ENCODE measurements at places on chromosomes 7 and 10.

GRCh38 chr7:11831736-11832495 is at the start of gene THSD7A:
THSD7A (minus strand) TSS chr7:11832198; CDS start chr7:11831946, 252 bp downstream.
- DNase-seq, result no peak

GRCh38 chr7:134891696-134892678 is 94.3 kb upstream of the AGBL3 start:
- DNase-seq, result no peak

DNA sequence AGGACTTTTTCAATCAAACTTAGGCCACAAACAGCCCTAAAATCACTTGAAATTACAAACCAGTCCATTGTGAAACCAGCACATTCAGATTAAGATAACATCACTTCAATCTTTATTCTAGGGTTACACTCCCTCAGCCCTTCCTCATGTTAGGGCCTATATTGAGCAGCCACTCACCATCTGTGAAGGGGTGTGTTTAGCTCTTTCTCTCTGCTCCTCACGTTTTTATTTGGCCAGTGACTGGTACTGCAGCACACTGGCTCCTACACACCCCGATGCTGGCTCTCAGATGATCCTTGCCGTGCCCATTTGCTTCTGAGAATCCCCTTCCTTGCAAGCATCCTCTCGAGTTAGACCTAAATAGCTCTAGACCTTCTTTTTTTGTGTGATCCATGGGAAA is 604.5 kb downstream of the INHBA start:
- DNase-seq, result no peak

DNA sequence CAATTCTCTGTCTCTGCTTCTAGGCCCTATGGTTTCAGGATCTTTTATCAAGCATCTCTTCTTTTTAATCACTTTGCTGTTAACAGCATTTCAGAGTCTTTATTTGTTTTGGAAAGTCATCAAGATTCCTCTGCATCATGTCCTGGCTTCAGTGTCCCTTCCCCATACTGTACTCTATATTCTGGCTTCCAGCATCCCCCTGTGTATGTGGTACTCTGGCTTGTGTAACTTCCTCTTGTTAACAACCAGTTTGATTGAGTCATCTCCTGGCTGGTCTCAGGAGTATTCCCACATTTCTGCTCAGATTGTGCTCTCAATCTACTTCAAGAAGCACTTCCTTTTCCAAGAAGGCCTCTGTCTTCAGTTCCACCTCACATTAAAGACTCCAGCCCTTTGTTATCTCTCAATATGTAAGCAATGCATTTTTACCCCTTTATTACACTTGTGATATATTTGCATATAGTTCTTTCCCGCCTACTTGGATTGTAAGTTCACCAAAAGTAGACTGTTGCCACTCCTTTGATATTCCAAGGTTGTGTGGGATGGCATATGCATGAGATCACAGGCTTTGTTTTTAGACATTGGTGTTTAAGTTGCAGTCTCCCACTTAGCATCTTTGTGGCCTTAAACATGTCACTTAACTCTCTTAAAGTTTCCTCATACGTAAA is 15.1 kb upstream of the ATE1 start:
- DNase-seq, result no peak

GRCh38 chr7:100476903-100477870 is 1.8 kb downstream of the TSC22D4 start:
- no peak for DNase-seq

GRCh38 chr10:112628951-112629609 is 182.1 kb downstream of the VTI1A start:
- no peak for DNase-seq

DNA sequence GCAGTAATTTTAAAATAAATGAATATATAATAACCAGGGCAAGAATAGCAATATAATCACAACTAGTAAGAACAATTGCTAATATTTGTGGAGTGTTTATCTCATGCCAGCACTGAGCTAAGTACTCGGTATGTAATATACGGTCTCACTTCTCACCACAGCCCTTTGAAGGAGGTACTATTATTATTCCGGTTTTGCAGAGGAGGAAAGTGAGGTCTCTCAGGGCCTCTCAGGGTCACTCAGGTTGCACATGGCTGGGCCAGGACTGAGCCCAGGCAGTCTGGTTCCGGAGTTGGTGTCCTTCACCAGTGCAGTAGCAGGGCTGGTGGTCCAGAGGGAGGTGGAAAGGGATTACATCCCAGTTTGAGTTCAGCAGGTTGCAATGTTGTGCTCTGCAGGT is 80.9 kb downstream of the CHN2 start:
- DNase-seq, result no peak

GRCh38 chr10:80647173-80647833 is 109.6 kb downstream of the SH2D4B start:
- DNase-seq, result no peak

DNA sequence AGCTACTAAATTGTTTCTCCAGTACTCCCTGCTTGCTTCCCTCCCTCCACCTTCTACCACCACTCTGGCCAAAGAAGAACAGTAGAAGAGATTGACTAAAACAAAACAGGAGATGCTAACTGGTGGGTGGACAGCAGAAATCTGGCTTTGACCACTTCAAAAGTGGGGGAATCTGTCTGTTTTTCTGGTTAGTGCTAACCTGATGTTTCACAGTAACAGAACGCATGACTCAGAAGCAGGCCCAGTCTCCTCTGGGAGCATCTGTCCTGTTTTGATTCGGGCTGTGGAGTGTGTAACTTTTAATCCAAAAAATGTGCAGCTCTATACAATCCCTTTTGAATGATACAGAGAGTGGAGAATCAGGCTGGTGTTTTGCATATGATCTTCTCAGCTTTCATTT is 32.7 kb upstream of the ZNF438 start:
- DNase-seq, result no peak

DNA sequence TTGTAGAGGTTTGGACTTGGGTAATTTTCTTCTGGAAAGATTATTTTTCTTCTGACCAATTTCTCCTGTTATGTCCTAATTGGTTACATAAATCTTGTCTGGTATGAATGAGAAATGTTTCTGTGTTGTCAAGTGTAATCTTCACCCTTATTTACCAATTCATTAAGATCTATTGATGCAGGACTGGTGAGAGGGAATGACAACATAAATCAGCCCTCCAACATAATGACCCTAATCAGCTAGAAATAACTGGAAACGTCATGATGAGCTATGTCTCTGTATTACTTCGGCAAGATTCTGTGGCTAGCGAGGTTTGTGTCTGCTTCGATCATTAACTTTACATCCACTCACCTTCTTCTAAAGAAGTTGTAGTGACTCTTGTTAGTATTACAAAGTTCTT is 3.5 kb downstream of the FOXP2 start:
- DNase-seq, result no peak

- no peak for DNase-seq
Observed at GRCh38 chr7:106463851-106464611, 179.2 kb upstream of the NAMPT start.

DNA sequence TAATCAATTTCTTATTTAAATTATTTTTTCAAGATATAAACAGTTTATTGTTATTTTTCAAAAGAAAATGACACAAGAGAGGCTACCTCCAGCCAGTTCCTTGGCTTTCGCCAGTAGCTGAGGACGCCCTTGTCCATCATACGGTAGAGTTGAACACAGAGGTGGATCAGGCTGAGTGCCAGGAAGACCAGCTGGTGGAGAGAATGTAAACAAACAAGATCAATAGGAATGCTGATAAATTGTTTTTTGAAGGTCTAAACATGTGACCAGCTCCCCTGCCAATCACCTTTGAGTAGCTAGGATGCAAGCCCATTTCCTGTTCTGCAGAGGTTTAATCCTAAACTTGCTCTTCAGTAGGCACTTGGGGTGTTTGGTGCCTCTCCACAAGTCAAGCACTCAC is 138.9 kb downstream of the PKD1L1 start:
- no peak for DNase-seq

GRCh38 chr7:78568690-78569089 is 770.1 kb downstream of the PHTF2 start:
- DNase-seq, result no peak

- DNase-seq, result no peak
Observed at GRCh38 chr7:45662540-45663166, 88.5 kb downstream of the ADCY1 start.

DNA sequence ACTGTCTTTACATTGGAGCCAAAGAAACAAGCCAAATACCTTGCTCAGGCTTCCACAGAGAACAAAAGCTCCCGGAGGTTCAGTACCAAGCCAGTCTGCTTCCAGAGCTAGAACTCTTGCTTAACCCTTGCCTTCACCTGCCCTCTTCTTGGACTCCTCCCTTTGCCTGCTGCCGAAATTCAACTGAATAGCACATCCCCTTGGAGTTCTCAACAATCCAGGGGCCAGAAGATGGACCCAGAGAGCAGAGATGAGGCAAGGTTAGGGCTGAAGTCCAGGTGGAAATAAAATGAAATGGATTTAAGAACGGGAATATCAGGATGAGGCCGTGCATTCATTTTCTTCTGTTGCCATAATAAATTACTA is 876 bp upstream of the PIK3AP1 start:
- no peak for DNase-seq

- DNase-seq, result no peak
Observed at GRCh38 chr7:31382722-31383121, 42.2 kb upstream of the NEUROD6 start.

DNA sequence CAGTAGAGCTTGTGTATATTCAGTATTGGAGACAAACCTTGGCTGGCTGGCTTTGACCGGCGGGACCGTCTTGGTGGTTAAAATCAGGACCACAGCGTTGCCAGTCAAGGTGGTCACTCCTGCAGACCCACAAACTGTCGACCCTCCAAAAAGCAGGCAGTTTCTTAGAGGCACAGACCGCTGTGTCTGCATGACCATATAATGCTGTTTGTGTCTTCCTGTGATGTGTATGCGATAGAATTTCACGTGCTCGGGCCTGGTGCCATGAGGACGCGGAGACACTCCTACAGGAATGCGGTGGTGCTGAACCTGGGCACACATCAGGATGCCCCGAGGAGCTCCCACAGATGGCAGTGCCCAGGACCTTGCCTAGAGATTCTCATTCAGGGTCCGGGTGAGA is 34.8 kb downstream of the BNIP3 start:
- DNase-seq, result no peak

GRCh38 chr7:45644237-45644636 is 70.1 kb downstream of the ADCY1 start:
- no peak for DNase-seq

GRCh38 chr10:77989081-77989724 is 40.1 kb downstream of the POLR3A start:
- DNase-seq, result no peak

GRCh38 chr7:12567015-12567414 is 3.5 kb upstream of the SCIN start:
- DNase-seq, result no peak

DNA sequence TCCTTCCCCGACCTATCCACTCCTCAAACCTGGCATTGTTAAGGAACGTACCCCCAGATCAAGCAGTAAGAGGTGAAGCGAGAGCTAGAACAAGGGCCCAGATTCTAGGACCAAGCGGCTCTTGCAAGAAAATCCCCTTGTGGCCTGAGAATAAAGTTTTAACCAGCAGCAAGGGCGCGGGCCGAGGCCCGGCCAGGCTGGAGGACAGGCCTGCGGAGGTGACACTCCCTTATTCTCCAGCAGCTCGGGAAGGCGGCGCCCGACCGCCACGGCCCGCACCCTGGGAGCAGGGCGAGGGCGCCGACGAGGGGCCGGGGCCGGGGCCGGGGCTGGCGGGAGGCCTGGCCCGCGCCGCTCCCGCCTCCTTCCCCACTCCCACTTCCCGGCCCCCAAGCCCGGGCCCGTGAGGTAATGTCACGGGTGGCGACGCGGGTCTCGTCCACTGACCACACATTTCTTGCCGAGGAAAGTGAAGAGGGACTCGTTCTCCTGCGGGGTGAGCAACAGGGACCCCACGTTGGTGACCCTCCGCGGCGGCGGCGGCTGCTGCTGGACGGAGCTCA is 551 bp downstream of the WASL start:
- DNase-seq, result peak; percentile 7

- DNase-seq, result no peak
Observed at GRCh38 chr7:52021343-52021742, 704.7 kb upstream of the COBL start.

GRCh38 chr7:140696024-140696679 is 356 bp upstream of the NDUFB2 start:
- peak; percentile 90 for DNase-seq

DNA sequence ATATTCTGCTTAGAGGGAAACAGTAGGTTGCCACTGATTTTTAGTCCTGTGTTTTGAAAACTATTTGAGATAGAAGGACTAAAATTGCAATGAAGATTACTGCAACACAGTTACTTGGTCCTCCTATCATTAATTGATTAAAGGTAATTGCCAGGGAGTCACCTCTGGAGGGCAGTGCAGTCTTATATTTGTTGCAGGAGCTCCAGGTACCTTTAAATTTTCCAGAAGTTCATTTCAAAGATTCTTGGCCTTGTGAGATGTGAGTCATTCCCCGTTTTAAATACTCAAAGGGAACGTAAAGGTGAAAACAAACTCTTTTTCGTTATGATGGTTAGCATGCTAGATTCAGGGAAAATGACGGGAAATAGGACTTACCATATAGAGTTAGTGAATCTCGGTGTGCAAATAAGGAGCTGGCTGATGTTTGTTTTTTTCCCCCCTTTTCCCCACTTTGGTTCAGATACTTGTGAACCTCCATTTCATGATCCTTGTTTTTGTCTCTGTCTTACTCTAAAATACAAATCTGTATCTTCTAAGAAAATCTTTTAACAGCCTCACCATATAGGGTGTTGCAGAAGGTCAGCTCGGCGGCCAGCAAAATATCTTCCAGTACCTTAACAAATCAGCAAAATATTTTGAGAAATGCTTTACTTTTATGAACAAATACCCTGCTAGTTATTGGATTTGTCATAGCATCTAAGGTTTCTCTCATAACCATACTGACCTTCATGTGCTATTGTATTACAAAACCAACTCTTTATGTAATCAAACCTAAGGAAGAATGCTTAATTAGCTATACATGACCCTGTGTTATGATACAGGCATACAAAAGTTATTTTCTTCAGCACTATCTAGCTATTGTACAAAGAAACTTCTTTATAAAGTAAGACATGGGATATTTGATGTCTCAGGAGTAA is 143.0 kb upstream of the HDAC9 start:
- no peak for DNase-seq

- no peak for DNase-seq
Observed at GRCh38 chr7:64603271-64603670, 40.4 kb upstream of the ZNF680 start.

GRCh38 chr10:11437391-11438142 is 173.9 kb downstream of the USP6NL start:
- DNase-seq, result no peak

DNA sequence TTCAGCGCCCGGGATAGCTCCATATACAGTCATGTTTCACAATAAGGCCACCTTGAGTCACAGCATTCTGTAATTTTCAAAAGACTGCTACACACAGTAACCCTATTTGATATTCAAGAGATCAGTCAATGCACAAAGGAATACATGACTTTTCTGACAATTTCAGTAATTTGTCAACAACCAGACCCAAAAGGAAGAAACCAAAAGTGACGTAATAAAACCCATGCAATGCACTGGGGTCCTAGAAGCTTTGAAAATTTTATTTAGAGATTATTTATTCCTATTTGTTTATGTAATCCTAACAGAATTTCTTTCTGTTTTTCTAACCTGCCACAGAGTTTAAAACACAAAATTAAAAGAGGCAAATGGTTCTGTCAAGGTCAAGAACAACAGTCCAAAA is 421.2 kb downstream of the DPP6 start:
- DNase-seq, result no peak

GRCh38 chr10:100878291-100878910 is 34.4 kb upstream of the SLF2 start:
- no peak for DNase-seq

Measured in T-helper 22 cell (primary cell).